Left renal pelvis (tissue), 4 donors: ENCODE measurements at places on chromosomes 6 and 20. TPM values are rescaled to one million over a fixed set of nuclear protein-coding genes. Genes with fewer than 3 reads are reported as not detected.

- DNase-seq = no peak
Measured at GRCh38 chr6:122735582-122735981, 43.9 kb upstream of the FABP7 start.

DNA sequence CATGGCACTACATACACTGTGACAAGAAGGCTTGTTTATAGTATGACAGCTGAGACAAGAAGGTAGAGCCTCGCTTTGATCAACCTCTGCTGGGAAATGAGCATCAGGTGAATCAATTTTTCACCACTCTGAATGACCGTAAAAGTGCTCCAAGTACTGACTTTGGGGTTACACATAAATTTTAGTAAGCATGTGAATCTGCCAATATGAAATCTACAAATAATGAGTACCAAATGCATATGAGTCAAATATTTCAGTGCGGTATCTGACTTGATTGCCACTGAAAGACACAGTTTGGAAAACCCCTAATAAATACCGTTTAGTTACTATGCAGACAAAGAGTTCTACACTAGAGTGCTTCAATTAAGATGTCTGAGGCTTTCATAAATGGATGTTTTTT lies 77.8 kb downstream of the ATG5 start:
- DNase-seq = no peak

Gene ZFAND3
- 176 TPM for polyA plus RNA-seq

Gene HDDC2
- 112 TPM for polyA plus RNA-seq

Gene CLPSL2
- 0.52 TPM for polyA plus RNA-seq
